ENCODE measurements at places on chromosomes 16 and 17.
A peak's percentile ranks its signal among the peaks of the same experiment; 100 is the strongest.

DNA sequence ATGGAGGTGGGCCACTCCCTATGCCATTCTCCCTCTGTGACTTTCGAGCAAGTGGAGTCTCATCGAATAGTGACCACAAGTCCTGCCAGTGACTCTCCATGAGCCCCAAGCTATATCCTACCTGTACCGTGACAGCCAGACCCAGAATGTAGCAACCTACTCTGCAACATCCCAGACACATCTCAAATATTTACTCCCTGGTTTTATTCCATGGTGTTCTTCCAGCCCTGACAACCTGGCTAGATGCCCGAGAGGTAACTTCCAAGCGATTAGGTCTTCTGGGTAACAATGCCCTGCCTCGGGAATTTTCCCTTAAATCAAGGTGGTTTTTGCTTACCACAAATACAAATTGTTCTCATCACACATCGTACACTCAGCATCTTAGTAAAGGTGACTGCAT, 211.7 kb downstream of the ZFHX3 start:
- no peak for DNase-seq

- no peak for DNase-seq
These were observed 8.0 kb downstream of the ZNF750 start for GRCh38 chr17:82831818-82832200.

GRCh38 chr17:63035271-63035670, 69.2 kb downstream of the TANC2 start:
- DNase-seq, result no peak

DNA sequence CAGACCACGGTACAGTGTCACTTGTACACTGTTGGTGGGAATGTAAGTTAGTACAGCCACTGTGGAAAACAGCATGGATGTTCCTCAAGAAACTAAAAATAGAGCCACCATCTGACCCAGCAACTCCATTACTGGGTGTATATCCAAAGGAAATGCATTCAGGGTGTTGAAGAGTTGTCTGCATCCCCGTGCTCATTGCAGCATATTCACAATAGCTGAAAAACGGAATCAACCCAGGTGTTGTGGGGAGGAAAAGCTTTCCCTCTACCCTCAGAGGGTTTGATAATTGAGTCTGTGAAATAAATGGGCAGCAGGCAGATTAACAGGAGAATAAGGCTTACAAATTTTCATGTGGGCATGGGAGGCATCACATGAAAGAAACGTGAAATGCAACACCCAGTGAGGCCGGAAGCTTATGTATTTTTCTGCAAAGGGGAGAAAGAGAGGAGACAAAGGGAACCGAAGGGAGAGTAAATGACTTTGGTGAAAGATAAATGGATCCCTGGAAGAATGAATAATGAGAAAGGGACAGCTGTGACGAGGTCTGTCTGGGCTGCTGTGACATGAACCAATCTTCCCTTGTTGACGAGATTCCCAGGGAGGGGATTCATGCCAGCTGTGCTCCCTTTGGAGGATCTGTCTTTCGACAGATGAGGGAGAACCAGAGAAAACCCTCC, 106.2 kb downstream of the KCNJ12 start:
- DNase-seq, result no peak

DNA sequence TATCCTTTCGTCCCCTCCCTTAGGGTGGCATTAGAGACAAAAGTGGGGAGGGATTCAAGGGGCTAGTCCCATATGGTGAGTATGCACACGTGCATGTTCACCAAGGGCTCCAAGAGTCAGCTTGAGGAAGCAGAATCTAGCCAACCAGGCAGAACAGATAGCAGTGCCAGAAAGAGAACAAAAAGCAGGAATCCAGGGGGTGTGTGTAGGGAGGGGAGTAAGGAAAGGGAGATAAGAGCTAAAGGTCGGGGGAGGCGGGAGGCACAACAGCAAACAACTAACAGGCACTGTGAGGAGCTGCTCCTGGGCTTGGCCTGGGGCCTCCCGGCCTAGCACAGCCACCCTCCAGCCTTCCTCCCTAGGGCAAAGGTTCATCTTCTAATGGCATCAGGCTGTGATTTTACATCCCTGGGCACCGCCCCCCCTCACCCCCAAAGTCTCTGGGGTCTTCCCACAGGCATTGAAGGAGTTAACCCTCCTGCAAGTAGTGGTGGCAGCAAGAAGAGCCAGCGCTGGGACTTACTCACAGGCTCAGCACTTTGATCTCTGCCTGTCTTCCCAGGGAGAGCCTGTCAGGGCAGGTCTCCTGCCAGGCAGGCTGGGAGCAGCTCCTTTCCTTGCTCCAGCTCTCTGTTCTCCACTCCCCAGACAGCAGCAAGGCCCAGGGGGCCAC, 12.4 kb upstream of the SUPT4H1 start:
- no peak for DNase-seq

DNA sequence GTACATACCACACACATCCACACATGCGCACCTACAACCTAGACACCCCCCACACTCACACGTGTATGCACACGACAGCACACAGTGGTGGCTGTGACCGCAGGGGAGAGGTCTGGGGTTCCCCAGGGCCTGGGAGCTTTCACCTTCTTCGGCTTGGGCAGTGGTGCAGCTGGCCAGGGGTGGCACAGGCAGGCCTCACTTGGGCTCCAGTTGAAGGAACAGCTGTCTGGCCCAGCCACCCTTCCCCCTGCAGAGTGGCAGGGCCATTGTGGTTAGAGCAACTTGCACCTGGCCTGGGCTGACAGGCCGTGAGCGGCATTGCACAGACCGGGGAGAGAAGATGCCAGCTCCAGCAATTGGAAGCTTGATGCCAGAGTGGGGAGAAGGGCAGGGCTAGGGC, 114.5 kb upstream of the GSE1 start:
- DNase-seq, result no peak

GRCh38 chr17:40460604-40460967, 17.3 kb downstream of the IGFBP4 start:
- no peak for DNase-seq

DNA sequence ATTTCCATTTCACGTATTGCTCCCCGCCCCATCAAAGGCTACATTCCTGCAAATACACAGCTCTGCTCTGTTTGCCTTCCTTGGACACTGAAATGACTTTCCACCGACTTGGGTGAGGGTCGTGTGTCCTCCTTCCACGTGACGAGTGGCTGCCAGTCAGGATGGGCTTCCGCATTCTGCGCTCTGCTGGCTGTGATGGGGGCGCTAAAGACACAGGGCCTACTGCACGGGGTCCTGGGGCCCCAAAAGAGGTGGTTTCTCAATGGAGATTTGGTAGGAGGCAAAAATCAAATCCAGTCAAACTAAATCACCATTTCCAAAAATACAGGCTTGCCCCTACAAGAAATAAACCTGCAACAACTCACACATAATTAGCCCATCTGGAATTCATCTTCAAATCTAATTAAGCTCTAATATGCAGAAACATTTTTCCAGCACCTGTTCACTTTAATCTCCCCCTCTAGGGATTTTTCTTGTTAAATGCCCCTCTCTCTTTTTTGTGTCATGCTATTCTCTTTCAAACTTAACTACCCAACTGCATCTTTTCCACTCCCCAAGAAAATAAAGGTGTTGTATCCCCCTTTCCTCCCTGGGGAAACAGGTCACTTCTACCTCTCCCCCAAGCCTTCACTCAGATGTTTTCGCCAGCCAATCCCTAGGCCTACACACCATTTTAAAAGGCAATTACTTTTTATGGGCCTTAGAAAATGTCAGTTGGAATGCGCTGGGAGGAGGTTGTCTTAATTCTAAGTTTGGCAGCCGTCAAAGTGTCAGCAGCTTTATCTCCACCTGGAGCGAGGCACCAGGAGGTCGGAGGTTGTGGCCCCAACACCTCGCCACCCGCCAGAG, 21.9 kb upstream of the FAAP100 start:
- no peak for DNase-seq

DNA sequence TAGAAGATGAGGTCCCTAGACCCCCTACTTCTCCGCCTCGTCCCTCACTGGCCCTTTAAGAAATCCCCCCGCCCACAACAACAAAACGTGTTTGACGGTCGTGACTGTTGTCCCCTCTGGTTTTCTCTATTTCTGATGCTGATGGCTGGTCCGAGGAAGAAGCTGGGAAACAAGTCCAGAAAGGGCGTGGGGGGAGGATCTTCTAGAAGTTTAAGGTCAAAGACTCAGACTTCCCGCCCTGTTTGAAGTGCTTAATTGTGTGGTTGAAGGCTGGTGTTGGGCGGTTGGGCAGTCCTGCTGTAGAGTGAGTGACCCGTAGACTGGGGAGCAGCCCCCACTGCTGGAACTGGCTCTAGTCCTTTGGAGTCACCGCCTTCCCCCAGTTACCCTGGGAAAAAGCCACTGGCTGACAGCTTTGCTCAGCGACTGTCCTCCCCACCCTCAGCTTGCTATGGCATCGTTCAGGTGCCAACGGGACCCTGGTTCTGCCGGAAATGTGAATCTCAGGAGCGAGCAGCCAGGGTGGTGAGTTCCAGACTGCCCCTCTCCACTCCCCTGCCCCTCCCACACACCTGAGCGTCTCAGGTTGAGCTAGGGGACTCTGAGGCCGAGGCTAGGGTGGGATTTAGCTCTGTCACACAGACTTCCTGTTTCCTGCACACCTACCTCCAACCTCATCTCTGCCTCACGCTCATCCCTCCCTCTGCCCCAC, 1.6 kb downstream of the MLLT6 start:
- DNase-seq, result peak; percentile 38

GRCh38 chr17:49753959-49754391, 10.0 kb downstream of the FAM117A start:
- no peak for DNase-seq

GRCh38 chr16:57680842-57681375, 12.8 kb downstream of the ADGRG3 start:
- DNase-seq, result no peak

DNA sequence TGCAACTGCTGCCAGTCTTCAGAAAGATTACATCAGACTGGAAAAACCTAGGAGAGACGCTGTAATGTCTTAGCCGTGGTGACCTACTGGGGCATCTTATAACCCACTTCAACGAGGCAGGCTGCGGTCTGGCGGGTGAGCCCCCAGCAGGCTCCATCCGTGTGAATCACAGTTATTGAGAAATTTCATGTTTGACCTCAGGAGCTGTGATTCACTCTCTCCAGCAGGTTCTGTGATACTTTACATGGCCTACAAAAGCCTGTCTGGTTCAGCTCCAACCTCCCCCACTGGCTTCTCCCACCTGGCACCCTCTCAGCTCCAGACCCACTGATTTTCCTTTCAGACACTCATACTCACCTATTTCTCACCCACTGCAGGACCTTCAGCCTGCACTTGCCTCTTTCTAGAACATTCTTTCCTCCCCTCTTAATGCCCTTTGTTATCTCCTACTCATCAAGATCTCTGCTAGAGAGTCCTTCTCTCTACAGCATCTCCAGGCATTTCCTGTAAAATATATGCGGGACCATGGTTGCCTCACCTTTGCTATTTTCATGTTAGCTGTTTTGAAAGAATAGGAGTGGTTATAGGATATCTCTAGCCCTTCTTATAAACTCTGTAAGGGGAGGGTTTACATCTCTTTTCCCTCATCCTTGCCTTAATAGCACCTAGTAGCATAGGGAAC, 227.9 kb downstream of the MAF start:
- no peak for DNase-seq

GRCh38 chr17:68628576-68628957, 27.4 kb upstream of the FAM20A start:
- DNase-seq, result no peak

GRCh38 chr17:65918500-65918899, 273.4 kb downstream of the CEP112 start:
- DNase-seq, result no peak

DNA sequence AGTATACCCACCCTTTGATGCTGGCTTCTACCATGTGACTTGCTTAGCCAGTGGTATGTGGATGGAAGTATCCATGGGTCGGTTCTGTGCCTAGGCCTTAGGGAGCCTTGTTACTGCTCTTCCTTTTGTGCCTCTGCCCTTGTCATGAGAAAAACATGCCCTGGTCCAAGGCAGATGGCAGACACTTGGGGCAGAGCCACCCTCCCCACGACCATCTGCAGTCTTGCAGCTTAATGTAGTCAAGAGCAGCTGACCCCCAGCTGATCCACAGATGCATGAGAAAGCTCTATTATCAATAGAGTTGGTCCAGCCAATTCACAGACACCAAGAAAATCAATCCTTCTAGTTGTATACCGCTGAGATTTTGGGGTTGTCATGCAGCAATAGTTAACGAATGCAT, 95.7 kb downstream of the SLC39A11 start:
- DNase-seq, result no peak

- no peak for DNase-seq
These were observed 18.8 kb upstream of the GLG1 start for GRCh38 chr16:74625500-74626350.

DNA sequence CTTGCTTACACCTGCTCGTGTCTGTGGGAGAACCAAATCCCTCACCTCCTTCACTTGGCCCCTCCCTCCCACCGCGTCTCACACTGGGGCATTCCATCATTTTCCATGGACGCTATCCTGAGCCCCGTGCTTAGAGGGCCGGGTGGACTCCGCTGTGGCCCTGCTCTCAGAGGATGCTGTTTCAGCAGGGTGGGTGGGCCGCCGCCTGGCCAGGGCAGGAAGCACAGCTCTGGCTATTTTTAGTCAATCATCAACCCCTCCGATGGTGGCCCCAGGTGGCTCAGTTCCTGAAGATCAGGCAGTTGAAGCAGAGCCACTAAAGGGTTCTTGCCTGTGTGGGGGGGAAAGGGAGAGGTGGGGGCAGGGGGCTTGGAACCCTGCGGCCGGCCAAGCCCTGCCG, 230.3 kb downstream of the ENGASE start:
- peak; percentile 78 for DNase-seq

GRCh38 chr16:52812678-52813556, 239.8 kb downstream of the CHD9NB start:
- DNase-seq, result no peak

DNA sequence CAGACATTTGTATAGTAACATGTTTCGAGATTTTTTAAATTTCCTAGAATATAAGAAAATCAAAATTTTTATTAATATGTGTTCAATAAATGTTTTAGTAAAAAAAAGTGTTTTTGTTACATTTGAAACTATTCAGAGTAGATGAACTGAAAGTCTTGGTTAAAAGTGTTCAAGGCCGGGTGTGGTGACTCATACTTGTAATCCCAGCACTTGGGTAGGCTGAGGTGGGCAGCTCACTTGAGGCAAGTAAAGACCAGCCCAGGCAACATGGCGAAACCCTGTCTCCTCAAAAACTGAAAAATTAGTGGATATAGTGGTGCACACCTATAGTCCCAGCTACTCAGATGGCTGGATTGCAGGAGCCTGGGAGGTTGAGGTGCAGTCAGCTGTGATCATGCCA, 16.8 kb upstream of the PHKG2 start:
- no peak for DNase-seq

- DNase-seq, result no peak
These were observed 5.9 kb upstream of the AATK start for GRCh38 chr17:81171941-81172340.

All from iPS-NIHi11 (cell line).